ENCODE measurements at places on chromosomes 5 and 9.

- DNase-seq = no peak
Observed at GRCh38 chr5:33299621-33300208, 141.1 kb upstream of the TARS1 start.

DNA sequence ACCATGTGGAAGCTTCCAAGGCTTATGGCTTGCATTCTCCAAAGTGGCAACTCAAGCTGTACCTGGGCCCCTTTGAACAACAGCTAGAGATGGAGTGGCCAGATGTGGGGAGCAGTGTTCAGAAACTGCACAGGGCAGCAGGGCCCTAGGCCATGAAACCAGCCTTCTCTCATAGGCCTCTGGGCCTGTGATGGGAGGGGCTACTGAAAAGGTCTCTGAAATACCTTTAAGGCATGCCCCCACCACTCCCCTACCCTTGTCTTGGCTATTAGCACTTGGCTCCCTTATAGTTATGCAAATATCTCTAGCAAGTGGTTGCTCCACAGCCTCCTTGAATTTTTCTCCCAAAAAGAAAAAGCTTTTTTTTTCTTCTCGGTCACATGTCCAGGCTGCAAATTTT lies 1014.6 kb downstream of the DTWD2 start:
- no peak for DNase-seq

- no peak for DNase-seq
Observed at GRCh38 chr5:6631441-6631840, 1.4 kb downstream of the NSUN2 start.

DNA sequence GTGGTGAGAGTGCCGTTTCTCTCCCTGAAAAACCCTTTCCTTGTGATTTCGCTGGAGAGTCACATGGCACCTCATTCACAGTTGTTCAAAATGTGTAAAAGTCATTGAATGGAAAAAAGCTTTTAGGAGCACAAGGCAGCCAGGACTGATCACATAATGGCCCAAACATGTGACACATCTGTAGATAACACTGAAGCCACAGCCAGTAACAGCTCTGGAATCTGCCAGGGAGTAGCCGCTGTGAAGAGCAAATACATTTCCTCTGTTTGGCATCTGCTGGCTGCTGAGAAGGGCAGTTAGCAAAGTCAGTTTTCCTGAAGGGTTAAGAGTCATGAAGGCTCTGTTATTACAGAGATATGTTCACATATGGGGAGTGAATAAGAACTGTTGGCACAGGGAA lies 271.8 kb downstream of the NNT start:
- DNase-seq = no peak

DNA sequence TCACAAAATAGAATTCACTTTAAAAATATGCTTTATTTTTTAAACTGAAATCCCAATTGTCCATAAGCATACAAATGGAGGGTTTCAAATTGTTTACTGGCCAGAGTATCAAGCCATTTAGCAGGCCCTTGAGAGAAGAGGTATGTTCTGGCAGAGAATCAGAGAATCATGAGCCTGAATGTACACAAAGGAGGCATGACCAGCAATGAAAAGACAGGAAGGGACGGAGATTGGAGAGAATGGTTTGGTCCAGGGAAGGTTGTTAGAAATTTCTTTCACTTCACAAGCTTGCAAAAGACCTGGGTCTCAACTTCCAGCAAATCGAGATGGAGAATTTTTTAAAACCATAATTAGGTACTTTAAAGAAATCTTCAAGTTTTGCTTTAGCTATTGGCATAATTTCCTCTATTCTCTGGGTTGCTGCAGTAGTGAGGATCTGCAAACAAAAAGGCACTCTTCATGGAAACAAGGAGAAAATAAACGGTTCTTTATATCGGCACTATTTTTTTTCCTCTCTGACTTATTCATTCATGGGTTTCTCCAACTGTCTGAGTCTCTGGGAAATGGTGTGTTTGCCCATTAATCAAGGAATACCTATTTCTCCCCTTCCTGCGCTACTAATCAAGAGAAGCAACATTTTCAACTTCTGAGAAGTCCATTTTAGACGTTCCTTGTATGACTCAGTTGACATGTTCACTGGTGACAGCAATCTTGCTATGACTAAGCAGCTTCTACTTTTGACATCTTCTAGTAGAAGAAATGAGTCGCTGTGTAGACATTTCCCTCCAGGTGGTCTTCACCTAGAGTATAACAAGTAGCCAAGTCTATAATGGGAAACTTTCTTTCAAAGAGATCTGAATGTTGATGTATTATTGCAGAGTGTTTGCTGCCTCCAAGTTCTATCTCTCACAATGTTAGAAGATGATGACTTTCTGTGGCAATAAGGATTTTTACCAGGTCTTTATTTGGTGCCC lies 23.1 kb upstream of the ERCC6L2 start:
- no peak for DNase-seq

GRCh38 chr9:3884736-3885135 lies 358.9 kb upstream of the RFX3 start:
- DNase-seq = no peak

Measured in stimulated activated CD4-positive, alpha-beta T cell treated with anti-CD3 and anti-CD28 coated beads, Interleukin-12 subunit alpha, Interleukin-12 subunit beta, amount 100 ng/mL, for 48 hours (primary cell).